Prostate gland (tissue), 2 donors: ENCODE measurements at places on chromosomes 4 and X. TPM values are rescaled to one million over a fixed set of nuclear protein-coding genes. Genes with fewer than 3 reads are reported as not detected.

The CCDC160 gene
- total RNA-seq, result 2.5 TPM

The DRD5 gene
- not detected for total RNA-seq

The LRIT3 gene
- total RNA-seq, result 0.11 TPM

DNA sequence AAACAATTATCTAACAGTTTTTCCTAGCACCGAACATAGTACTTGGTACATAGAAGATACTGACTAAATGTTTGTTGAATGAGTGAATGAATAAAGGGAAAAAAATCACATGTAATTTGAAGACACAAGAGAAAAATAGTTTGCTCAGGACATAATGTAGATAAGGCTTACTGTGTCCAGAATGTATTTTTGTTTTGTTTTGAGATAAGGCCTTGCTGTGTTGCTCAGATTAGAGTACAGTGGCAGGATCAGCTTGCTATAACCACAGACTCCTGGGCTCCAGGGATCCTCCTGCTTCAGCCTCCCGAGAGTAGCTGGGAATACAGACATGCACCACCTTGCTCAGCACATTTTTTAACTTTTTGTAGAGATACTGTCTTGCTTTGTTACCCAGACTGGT, 6.5 kb downstream of the FAM199X start:
- H3K27ac ChIP-seq, result no peak overlapping the region
- DNase-seq, result no peak
- H3K27me3 ChIP-seq, result no peaks in the 10 kb centered on the region
- no peaks in the 10 kb centered on the region for H3K36me3 ChIP-seq

DNA sequence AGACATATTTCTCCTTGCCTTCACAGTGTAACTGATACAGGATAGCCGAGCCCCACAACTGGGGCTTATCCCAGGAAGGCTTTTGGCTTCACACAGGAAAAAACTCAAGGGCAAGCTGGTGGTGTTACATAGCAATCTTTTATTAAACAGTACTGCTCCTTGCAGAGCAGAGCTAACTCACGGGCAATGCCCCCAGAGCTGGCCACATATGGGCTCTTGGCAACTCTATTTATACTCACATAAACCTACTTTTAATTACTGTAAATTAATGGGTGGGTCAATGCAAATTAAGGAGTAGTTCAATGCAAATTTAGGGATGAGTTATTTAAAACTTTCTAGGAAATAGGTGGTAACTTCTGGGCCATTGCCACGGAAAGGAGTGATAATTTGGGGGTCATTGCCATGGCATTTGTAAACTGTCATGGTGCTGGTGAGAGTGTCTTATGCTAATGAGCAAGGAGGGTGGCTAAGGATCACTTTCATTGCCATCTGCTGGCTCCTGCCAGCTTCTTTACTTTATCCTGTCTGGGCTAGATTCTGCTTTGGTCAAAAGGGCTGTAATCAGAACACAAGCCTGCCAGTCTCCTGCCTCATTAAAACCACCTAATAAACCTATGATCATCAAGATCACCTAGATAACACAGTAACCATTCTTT, 288.8 kb downstream of the CENPC start:
- no peak overlapping the region for H3K4me3 ChIP-seq
- no peaks in the 10 kb centered on the region for H3K27me3 ChIP-seq
- no peak overlapping the region for H3K27ac ChIP-seq
- H3K36me3 ChIP-seq, result no peaks in the 10 kb centered on the region
- no peak for DNase-seq
